Mammary epithelial cell (primary cell): ENCODE measurements at places on chromosomes 1 and 21. TPM values are rescaled to one million over a fixed set of nuclear protein-coding genes. Genes with fewer than 3 reads are reported as not detected.

AADACL4 gene
- not detected for polyA plus RNA-seq

TAGLN2 gene
- 748 TPM for polyA plus RNA-seq

SMCP gene
- polyA plus RNA-seq = not detected

PRAMEF13 gene
- not detected for polyA plus RNA-seq

AVPR1B gene
- not detected for polyA plus RNA-seq

OR2G6 gene
- polyA plus RNA-seq = not detected
